ENCODE measurements at places on chromosomes 11 and 22.
A peak's percentile ranks its signal among the peaks of the same experiment; 100 is the strongest.

- peak; percentile 74 for DNase-seq
These were observed 925 bp upstream of the KCNJ11 start for GRCh38 chr11:17389211-17389956.

DNA sequence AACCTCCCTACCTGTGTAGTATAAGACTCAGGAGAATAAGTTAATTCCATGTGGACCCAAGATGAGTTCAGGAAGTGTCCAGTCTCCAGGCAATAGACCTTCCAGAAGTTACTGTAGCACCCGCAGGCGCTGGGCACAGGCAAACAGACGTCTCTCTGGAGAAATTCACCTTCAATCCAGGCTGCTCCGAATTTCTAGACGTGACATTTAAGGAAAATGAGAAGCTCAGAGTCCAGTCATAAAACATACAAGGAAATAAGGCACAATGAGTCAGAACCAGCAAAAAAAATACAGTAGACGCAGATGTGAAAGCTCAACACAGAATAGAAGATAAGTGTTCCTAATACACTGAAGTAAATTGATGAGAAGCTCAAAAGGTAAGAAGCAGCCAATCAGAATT is 14.2 kb downstream of the NADSYN1 start:
- DNase-seq: no peak

GRCh38 chr22:19997561-19998231 is 18.9 kb downstream of the ARVCF start:
- no peak for DNase-seq

GRCh38 chr22:17855572-17856290 is 81.5 kb upstream of the BID start:
- DNase-seq: no peak

DNA sequence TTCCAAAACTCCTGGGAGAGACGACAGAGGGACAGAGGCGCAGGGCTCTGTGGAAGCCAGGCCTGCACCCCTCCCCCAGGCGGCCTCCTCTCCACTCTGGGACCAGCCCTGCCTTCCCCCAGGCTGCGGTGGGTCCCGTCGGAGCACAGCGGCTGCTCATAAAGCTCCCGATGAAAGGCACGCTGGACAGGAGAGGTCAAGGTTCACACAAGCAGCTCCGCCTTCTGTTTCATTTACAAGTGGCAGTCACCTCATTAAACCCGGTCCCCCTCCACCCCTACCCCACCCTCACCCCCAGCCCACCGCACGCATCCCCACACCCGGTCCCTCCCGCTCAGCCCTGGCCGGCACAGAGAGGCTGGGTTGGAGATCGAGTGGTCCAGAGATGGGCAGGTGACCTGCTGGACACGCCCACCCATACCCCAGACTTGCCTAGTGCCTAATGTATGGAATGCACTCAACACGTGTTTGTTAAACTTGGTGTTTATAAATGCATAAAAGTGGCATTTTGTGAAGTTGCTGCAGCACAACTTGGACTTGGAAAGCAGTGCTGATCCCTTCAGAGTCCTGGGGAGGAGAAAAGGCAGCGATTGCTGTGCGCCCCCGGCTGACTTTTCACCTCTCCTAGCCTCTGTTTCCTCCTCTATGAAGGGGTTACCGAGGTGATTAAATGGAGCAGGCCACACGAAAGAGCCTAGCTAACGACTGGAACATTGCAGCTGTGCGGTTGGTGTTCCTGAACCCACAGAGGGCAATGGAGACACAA is 26.0 kb downstream of the RPUSD4 start:
- no peak for DNase-seq

DNA sequence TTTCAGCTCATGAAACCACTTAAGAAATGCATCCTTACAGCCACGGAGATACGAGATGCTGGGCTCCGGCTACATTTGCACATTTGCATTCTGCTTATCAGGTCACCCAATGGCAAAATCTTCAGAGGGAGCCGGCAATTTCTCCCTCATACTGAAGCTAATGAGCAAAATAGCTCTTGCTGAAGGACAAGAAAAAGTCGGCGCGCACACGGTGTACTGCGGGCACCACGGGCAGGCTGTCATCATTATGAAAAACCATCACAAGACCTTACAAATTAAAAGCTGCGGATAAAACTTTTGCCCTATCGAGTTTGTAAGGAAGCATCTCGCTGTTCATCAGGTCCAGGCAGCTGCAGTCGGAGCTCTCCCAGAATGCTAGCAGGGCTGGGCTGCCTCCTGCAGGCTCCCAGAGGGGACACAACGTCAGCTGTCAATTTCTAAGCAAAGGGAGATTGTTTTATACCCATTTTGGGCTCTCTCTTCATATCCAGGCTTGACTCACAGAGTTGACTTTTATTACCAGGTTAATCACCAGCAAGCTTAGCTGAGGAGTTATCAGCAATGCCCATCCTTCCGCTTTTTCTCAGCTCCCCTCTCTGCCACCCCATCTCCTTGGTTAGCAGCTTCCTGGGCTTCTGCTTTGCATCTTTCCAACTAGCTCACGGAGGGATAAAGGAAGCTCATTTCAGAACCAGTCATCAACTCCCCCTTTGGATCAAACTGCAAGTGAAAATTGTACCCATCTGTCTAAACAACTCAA is 375.1 kb downstream of the OPCML start:
- DNase-seq: no peak

DNA sequence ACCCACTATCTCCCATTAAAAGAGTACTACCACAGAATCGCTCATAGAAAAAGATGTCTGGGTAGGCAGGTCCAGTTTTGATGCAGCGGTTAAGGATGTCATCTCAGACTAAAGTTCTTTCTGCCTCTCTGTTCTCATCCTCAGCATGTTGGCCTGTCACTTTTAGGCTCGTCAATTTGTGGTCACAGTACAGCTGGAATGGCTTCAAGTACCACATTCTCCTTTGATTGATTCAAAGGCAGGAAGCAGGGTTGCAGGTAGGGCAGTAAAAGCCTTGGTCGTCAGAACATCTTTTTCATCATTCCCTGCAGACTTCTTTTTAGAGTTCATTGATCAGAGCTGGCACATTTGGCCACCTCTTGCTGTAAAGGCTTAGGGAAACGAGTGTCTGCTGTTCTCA is 28.7 kb downstream of the SDHD start:
- DNase-seq: no peak

- DNase-seq: no peak
These were observed 147.7 kb upstream of the SEZ6L start for GRCh38 chr22:26021516-26021915.

- no peak for DNase-seq
These were observed 33.4 kb upstream of the MICAL2 start for GRCh38 chr11:12076840-12077534.
